Head of caudate nucleus (tissue), 42 donors: ENCODE measurements at places on chromosomes 2 and 18.
A peak's percentile ranks its signal among the peaks of the same experiment; 100 is the strongest.

DNA sequence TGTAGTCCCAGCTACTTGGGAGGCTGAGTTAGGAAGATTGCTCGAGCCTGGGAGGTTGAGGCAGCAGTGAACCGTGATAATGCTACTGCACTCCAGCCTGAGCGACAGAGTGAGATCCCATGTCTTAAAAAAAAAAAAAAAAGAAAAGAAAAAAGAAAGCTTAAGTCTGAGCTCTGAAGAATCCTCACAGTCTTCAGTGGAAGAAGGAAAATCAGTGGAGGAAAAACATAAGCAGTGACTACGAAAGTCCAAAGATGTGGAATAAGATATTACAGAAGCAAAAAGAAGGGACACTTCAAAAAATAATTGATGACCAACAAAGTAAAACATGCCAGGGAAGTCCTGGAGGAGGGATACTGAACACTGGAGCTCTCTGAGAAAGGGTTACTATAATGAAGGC, 2.8 kb upstream of the PCGF1 start:
- no peak for DNase-seq

- no peak for DNase-seq
These were observed 428.1 kb downstream of the THSD7B start for GRCh38 chr2:137193401-137193800.

DNA sequence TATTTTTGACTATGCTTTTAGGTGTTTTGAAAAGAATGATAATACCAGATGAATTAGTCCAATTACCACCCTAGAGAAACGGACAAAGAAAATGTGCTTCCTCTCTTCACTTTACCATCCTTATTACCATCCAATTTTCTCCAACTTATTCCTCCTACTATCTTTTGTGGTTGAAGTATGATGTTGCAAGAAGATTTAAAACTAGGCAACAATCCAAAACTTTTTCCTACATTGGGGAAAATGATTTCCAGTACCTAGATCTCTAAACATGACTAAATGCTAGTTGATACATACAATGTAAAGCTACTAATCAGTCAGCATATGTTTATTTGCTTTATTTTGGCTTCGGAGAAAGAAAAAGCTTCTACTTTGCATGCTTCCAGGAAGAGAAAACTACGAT, 355.0 kb upstream of the LYPD1 start:
- no peak for DNase-seq

DNA sequence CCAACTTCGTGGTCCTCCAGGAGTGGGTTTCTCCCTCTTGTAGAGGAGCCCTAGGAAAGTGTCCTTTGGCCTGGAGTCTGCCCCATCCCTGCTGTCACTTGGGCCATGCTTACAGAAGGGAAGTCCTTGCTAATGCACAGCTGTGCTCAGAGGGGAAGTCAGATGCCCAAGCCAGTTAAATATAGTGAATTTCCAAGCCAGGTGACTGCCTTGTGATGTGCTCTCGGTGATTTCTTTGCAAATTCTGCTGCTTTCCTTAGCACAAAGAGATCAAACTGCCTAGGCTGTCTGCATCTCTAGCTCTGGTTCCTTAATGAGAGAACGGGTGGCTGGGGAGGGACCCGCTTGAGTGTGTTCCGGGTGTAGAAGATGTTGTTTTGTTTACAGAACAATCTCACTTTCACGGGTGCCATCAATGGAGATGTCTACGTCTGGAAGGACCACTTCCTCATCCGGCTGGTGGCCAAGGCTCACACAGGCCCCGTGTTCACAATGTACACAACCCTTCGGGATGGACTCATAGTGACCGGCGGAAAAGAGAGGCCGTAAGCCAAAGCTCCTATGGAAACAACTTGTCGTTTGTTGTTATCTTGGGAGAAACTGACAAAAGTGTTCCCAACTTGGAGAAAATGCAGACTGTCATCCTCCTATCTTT, 91.4 kb downstream of the RTN4 start:
- DNase-seq = no peak

- DNase-seq = no peak
These were observed 97.4 kb upstream of the DDX18 start for GRCh38 chr2:117717072-117717471.

GRCh38 chr2:234426616-234427015, 70.3 kb downstream of the ARL4C start:
- no peak for DNase-seq

DNA sequence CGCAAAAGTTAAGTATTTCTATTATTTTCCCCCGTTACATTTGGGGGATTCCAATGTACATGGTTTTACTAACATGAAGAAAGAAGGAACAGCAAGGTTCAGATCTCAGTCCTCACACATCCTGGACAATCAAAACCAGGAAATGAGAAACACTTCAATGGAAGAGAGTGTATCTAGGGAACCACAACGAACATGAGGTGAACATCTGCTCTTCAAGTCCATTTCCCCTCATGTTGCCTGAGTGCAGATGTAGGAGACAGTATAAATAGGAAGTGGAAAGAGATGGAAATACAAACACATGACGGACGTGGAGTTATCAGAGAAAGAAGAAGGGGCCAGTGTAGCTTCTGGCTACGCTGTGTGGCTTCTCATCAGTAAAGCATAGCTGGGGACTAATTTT, 52.6 kb downstream of the CHN1 start:
- no peak for DNase-seq

DNA sequence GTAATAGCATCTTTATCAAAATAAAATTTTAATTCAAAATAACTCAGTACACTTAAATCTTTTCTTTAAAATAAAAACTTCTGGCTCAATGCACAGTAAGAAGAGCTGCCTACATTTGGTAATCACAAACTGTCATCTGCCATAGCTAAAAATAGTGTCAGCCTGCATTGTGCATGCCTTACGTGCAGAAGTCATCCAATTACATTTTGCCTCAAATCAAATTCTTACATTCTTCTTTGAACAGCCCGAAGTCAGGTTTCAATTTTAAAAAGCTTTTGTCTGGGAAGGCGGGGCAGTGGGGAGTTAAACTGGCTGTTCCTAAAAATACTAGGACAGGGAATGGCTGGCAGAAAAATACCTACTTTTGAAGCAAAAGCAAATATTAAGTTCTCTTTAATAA, 51.1 kb downstream of the RTN4 start:
- no peak for DNase-seq

- DNase-seq = no peak
These were observed 180.3 kb upstream of the TACR1 start for GRCh38 chr2:75379476-75380210.

GRCh38 chr2:165701147-165701546, 92.9 kb downstream of the GALNT3 start:
- DNase-seq = no peak

- peak; percentile 25 for DNase-seq
These were observed 886 bp downstream of the PRKCE start for GRCh38 chr2:45652090-45653031.

- no peak for DNase-seq
These were observed 55.5 kb upstream of the RNF152 start for GRCh38 chr18:61948281-61948741.

DNA sequence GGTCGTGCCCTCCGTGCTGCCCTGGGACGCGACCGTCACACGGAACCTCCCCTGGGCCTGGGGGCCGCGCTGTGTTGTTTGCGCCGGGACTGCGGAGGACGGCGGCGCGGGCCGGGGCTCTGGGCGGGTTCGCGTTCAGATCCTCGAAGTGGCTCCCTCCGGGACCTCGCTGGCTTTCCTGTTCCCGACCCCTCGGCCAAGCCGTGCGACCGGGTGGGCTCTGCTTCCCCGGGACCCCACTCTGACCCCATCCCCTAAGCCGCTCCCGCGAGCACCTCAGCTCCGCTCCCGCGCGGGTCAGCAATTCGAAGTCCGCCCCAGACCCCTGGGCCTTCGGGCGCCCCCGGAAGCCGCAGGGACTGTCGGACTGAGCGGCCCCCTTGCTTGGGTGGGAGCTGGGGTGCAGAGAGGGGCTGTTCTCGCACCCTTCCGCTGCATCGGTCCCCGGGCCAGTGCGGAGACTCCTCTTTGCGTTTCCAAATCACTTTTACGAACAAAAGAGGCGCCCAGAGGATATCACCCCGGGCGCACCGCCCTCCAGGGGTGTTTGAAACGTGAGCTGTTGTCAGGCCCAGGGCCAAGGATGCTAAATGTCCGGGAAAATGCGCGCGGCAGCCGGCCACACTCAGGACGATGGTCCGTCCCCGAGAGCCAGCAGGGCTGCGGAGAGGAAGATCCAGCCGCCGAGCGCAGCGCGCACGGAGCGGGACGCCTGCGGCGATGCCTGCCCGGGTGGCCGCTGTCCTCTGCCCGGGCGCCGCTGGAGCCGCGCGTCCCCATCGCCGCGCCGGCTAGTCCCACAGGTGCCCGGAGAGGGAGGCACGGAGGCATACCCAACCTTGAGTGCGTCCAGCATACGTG, 73.5 kb downstream of the ZCCHC2 start:
- peak; percentile 27 for DNase-seq

DNA sequence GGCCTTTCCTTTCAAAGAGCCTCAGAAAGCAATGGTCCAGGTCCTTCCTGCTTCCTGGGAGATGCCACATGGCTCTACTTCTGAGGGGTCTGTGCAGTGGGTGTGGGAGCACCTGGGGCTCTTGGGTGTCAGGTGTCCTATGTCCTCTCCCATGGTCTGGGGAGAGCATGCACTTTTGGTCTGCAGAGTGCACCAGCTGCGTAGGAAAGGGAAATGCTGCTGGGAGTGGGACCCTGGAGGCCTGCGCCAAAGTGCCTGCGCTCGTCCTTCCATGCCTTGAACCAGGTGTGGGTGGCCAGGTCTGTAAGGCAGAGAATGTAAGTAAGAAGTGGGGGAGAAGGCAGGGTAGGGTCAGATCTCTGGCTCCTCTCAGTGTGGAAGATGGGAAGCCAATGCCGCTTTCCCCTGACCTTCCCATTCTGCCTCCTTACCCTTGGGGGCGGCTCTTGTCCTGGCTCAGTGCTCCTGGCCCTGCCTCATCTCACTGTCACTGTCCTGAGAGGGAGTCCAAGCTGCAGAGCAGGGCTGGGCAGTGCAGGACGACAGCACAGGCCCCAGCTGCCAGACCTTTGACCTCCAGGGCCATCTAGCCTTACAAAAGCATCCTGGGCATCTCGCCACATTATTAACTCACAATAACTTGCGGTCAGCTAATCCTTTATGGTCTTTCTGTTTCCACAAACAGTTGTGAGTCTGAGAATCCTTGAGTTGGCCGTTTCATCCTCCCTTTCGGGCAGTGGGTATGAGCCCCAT, 6.6 kb upstream of the PROM2 start:
- DNase-seq = peak; percentile 22

GRCh38 chr18:23609390-23610023, 23.2 kb upstream of the NPC1 start:
- no peak for DNase-seq

DNA sequence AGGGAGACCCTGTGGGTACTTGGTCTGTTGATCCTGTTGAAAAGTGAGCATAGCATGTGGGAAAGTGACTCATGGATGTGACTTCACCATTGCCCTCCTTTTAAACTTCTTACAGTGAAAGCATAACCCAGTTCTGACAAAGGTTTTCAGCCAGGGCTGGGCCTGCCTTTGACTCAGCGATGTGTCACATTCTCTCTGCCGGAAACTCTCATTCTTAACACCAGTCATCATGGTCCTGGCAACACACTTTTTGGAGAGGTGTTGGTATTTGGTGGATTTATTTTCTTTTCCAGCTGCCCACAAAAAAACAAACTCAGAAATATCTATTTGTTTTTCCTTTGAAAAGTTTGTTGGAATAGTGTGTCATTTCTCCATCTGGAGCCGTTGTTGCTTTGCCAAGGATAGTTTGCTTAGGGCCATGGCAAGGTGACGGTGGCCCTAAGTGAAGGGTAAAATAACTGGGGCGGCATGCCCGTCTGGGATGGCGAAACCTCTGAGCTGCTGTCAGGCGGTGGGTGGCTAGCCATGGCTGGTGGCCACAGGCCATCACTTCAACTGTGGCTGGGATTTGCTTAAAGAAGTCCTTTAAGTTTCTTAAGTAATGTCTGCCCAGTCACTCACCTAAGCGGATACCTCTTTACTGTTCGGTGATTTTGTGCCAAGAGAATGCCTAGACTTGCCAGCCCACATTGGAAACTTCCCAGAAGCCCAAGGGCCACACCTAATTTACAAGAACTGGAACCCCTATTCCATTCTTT, 123.3 kb downstream of the LTBP1 start:
- DNase-seq = peak; percentile 49

DNA sequence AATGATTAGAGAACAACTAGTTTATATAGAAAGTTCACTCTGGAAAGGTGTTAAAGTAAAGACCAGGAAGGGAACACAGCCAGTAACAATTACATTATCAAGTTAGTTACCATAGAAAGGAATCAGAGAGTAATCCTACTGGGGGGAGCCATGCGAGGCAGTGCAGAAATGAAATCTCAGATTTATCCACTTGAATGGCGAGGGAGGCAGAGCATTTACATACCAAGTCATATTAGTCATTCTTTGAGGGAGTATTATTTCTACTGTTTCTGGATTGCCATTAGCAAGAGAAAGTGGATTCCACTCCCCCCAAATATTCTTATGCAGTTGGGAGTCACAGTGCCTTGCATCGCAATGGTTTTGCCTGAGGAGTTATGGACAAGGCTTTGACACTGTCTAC, 472.7 kb upstream of the TRIB2 start:
- DNase-seq = no peak

DNA sequence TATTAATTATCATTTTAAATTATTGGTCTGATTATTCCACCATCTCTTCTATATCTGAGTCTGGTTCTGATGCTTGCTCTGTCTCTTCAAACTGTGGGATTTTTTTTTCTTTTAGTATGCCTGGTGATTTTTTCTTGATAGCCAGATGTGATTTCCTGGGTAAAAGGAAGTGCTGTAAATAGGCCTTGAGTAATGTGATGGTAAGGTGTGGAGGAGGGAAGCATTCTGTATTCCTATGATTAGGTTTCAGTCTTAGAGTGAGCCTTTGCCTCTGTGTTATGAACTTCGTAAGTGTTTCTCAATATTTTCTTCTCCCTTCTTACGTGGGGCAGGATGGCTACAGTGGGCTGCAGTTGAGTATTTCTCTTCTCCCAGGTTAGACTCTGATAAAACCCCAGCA, 103.0 kb downstream of the EHBP1 start:
- no peak for DNase-seq

GRCh38 chr2:177972782-177973181, 99.8 kb downstream of the PDE11A start:
- DNase-seq = no peak

- DNase-seq = no peak
These were observed 1.0 kb downstream of the PLEKHB2 start for GRCh38 chr2:131105950-131106801.

- no peak for DNase-seq
These were observed 2.2 kb downstream of the CTDSP1 start for GRCh38 chr2:218401890-218402289.

DNA sequence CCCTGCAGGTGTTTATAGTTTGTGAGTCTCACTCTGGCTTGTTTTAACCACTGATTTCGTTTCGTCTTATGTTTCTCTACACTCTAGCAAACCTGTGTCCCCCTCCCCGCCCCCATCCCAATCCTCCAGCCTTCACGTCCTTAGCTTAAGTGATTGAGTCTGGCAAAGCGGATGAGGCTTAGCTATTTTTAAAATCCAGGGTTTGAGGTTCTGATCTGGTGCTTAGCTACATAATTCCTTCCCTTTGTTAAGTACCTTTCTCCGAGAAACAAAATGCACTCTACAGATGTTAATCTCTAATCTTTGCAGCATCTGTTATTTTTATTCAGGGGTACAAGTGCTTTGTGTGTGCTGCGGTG, 7.8 kb downstream of the AGAP1 start:
- DNase-seq = no peak
